ENCODE measurements at places on chromosomes 12 and 14.
A peak's percentile ranks its signal among the peaks of the same experiment; 100 is the strongest.

DNA sequence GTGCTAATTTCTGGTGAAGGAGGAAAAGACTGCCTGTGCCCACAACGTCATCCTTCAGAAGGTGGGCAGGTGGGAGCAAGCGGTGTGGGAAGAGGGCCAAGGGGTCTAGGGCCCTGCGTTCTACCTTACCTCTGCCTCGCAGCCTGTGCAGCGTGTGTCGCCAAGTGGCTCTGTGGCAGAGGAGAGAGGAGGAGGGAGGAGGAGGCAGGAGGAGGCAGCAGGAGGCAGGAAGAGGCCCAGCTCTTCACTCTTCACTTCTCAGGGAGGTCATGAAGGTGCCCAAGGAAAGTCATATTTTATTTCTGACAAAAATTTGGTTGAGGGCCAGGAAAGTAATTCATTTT is 177.9 kb downstream of the MYRFL start:
- no peak for DNase-seq

DNA sequence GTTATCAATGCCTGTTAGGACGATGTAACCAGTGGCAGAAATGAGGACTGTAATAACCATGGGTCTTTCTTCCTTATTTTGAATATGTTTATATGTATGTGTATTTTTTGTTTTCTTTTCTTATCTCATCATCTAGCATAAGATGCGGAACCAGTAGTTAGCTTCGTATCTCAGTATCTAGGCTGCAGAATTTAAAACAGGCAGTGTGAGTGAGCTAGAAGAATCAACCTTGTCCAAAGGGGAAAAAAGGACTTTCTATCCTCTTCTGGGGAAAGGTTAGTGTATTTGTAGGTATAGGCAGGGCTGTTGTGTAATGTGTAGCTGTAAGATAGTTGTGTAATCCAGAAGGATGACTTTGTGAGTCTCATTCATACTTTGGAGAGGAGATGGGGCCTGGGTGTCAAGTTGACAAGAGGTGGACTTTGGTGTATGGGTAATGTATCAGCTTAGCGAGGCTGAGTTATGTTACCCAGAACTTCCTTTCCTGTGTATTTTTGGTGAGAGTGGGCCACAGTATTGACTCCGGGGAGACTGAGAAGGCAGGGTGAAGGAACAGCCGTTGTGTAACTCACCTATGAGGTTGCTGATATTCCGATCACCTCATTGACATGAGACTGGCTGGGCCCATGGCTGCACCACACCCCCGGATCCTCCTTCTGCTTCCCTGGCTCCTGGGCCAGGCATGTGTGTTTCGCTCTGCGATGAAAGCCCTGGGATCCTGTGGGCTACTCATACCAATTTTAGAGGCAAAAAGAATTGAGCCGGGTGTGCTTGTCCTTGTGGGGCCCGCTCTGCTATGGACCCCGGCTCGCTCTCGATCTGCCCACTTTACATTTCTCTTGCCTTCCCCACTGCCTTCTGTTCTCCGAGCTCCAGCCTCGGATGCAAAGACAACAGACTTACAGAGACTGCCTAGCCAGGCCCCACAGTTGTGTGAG is 24.3 kb downstream of the DLK1 start:
- DNase-seq = no peak

GRCh38 chr12:89138048-89138852 is 214.1 kb downstream of the DUSP6 start:
- DNase-seq = no peak

- DNase-seq = no peak
Observed at GRCh38 chr12:21627924-21628323, 23.3 kb upstream of the GYS2 start.

- no peak for DNase-seq
Observed at GRCh38 chr12:94429191-94429590, 30.5 kb downstream of the CEP83 start.

DNA sequence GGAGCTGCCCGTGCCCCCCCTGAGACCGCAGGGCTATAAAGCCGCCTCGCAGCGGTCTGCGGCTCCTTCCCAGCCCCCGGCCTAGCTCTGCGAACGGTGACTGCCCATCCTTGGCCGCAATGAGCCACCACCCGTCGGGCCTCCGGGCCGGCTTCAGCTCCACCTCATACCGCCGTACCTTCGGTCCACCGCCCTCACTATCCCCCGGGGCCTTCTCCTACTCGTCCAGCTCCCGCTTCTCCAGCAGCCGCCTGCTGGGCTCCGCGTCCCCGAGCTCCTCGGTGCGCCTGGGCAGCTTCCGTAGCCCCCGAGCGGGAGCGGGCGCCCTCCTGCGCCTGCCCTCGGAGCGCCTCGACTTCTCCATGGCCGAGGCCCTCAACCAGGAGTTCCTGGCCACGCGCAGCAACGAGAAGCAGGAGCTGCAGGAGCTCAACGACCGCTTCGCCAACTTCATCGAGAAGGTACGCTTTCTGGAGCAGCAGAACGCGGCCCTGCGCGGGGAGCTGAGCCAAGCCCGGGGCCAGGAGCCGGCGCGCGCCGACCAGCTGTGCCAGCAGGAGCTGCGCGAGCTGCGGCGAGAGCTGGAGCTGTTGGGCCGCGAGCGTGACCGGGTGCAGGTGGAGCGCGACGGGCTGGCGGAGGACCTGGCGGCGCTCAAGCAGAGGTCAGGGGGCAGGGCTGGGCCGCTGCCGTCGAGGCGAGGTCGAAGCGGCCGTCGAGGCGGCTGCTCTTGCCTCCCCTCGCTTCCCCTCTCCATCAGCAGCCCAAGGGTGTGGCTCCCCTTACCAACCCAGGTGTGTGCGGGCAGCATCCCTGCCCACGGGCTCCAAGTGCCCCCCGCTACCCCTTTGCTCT is at the start of gene PRPH:
Gene PRPH (plus strand): TSS at position 66 of the 855 bp plus-strand sequence. CDS start 54 bp downstream, at position 120.
- no peak for DNase-seq

DNA sequence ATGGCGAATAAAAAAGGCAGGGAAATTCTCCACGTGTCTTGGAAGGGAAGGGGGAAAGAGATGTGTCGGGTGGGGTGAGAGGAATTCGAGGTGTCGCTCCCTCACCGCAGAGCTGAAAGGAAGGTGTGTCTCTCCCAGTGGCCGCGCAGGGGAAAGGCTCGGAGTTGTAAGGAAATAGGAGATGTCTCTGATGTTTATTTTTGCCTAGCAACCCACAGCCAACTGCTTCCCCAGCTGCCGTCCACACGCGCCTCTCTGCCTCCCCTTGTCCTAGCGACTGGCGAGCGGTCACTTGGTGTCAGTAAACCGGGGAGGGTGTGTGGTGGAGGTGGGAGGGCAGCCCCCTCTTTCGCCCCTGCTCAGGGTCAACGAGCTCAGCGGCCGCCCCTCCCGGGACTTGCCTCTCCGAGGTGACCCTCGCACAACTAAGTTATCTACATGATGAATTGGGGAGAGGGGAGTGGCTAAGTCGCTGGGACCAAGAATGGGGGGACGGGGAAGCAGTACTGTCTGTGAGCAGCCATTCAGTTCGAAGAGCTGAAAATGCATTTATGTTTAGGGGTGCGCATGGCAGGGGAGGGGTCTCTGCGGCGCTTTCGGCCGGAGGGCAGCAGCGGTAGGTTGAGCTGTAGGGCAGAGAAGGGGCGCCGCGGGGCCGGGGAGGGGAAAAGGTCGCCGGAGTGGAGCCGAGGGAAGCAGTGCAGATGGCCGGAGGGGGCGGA is 585 bp upstream of the DYRK2 start:
- peak; percentile 90 for DNase-seq
